Stimulated activated naive B cell treated with anti-CD40 and anti-IgM and Interleukin-4, amounts not matched to agents 10 μg/mL and 1 μg/mL and 100 μg/mL, for 72 hours (primary cell): ENCODE measurements at places on chromosomes 2 and 18.

DNA sequence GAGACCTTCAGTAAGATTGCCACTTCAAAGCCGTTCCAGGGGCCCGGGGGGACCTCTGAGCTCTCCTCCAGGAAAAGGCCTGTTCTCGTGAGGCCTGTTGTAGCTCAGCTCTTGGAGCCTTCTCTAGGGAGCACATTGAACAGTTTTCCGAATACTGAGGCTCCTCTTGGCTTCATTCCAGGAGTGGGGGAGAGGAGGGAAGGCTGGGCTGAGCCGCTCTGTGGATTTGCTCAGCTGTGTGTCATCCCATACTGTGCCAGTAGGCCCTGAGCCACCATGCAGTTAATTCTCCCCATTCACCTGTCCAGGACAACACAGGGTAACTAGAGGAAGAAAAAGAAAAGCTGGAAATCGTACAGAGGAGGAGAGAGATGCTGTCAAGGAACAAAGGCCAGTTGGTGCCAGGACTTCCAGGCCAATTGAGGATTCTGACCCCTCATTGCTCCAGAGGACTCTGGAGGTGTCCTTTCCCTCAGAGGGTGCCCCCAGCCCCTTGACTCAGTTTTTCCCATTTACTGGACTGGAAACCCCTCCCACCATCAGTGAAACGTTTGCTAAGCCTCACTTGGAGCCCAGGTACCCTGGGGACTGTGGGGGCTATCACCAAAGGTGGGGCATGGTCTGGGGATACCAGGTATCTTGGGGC lies 41.4 kb downstream of the HS1BP3 start:
- DNase-seq = no peak

DNA sequence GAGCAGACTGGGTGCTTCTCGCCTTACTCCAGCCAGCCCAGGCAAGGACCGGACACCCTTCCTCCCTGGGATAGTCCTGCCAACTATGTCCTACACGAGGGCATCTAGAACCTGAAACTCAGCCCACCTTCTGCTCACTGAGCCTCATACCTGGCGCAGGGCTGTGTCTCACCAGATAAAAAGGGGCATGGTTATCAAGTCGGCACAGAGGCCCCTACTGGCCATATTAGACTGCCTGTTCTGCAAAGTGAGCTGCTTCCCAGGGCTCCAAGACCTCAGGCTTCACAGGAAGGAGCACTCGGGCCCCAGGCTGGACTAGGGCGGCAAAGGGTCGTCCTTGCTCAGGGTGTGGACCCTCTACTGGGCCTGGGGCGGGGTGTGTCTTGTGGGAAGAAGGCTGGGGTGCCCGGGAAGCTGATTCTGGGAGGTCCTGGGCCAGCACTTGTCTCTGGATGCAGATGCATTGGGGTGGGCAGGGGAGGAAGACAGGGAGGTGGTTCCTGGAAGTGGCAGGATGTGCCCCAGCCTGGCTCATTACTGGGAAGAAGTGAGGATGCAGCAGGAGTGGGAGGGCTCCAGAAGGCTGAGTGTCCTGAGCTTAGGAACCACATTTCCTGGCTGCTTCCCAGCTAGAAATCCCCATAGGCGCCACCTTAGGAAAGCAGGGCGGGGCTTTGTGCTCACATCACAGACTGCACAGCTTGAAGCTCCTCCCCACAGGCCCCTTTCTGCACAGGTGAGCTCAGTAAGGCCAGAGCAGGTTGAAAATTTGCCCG lies 19.6 kb downstream of the EHD3 start:
- DNase-seq = no peak

DNA sequence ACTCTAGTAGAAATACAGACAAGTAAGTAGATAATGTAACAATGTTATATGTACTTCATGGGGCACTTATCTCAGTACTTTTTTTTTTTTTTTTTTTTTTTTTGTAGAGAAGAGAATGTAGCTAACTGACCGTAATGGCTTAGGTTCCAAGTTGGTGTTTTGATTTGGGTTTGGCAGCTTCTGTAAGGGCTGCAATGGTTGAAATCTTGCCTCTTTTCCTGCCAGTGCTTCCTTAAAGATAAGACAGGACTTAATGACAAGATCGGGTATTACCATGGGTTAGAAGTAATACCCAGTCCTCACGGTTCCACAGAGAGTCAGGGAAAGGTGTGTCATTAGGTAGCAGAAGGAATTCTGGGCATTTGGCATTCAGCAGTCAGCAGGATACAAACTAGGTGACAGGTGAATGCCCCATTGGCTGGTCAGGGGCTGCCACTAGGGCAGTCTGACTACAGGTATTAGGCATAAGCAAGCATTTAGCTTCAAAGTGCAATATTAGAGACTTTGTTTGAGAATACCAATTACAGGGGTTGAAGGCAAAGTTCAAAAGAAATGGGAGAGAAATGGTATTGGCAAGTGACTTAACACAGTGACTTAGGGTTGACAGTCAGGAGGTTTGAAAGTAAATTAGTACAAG lies 189.4 kb upstream of the RND3 start:
- no peak for DNase-seq

DNA sequence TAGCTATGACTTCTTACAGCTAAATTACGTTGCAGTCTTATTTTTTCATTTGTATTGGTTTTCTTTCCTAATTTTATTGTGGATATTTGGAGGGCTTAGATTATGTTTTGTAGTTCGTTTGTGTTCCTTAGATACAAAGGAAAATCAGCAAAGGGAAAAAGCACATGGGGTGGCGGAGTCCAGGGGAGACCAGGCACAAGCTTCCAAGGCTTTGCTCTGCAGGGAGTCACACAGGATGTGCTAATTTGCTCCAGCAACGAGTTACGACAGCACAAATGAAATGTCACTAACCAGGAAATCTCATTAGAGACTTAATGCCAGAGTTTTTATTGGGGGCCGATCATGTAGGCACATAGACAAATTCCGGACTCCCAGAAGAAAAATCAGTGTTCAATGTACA lies 60.5 kb upstream of the CABYR start:
- no peak for DNase-seq

DNA sequence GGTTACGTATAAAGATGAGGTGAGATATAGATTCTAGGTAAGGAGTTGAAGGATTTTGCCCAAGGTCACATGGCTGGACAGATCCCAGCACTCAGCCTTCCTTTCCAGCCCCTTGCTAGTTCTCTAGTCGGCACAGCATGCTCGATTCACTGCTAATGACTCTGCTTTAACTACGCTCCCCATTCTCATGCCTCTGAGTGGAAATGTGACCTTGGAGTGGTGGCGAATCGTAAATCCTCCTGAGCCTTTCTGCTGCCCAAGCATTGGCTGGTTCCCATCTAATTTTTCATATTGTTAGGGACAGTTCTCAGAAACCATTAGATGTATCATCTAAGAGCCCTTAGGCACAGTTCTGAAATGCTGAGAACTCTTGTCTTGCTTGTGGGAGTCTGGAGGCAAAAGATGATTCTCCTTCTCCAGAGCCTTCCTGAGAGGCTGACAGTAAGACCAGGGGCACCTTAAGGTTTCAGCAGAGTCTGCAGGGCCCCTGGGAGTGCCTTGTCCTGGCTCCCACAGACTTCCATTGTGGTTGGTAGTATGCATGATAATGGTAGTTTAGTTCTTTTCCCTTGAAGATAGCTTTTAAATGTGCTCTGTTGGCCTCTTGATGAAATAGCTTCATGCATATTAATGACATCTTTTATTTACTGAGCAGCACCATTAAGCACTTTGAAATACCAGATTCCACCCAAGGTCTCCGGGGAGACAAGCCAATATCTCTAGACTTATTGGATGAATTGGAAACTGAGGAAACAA lies 377.8 kb upstream of the SLC14A2 start:
- no peak for DNase-seq

- no peak for DNase-seq
Measured at GRCh38 chr2:179824961-179825360, 36.5 kb downstream of the ZNF385B start.

DNA sequence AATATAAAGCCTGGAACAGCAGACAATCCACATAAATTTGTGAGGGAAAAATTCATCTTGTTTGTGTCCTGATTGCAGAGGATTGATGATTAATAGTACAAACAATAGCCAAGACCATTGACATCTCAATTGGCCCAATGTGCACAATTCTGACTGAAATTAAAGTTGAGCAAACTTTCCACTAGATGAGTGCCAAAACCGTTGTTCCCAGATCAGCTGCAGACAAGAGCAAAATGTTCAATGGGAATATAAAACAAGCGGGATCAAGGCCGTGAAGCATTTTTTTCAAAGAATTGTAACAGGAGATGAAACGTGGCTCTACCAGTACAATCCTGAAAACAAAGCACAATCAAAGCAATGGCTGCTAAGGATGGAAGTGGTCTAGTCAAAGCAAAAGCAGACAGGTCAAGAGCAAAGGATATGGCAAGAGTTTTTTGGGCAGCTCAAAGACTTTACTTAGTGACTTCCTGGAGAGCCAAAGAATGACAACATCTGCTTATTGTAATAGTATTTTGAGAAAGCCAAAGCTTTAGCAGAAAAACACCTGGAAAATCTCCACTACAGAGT lies 55.9 kb upstream of the KIF5C start:
- DNase-seq = no peak

DNA sequence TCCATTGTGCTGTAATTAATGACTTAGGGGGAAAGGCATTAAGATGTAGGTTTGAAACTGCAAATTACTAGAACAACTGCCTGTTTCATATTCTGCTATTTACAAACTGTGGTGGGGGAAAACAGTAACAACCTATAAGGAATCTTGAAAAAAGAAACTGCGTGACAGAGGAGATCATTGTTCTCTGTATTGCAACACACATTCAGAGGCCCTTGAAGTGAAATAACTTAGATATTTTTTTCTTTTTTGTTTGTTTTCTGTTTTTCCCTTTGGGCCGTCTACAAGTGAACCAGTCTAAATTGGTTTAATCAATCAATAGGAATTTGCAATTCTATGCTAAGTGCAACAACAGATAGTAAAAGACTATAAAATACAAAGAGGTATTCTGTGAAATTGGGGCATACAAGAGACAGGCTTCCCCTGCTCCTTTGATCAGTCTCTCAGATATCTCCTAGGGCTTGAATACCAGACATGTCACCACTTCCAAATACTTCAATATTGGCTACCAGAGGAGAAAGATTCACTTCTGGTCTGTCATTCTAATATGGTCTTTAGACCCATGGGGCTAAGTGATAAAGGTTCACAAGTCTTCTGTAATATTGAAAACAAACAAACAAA lies 2055.1 kb upstream of the CELF4 start:
- DNase-seq = no peak

DNA sequence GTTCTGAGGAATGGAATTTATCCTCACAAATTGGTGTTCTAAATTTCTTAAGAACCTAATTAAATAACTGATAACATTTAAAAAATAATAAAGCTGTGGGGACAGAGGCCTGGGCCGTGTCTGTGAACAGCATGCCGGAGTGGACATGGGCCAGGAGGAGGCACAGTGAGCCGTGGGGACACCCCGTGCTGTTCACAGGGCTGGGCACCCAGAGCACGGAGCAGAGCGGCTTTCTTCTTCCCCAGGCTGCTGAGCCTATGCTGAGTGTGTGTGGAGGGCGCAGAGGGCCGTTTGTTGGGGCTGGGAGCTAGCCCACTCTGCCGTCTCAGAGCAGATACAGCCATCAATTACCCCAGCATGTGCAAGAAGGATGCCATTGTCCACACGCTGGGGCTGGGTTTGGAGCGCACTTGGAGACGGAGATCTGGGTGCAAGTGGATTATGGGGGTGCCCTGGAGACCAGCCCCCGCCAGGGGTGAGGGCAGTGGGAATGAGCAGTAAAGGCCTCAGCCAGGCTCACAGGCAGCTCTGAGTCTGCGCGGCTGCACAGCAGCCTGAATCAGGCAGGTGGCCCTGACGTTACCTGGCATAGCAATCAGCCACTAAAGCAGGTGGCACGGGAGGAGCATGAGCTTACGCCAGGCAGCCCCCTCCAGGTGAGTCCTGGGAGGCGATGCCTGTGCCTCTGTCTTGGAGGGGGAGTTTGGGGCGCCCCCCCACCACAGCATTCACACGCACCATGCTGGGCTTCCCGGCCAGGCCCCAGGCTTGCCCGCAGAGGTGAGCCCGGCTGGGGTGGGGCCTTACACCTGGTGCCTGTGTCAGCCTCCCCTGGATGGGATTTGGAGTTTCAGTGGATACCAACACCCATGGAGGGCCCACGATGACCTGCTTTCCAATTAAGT lies 52.1 kb upstream of the SLC66A3 start:
- no peak for DNase-seq

- DNase-seq = no peak
Measured at GRCh38 chr2:217645896-217646295, 356.9 kb downstream of the TNS1 start.

- no peak for DNase-seq
Measured at GRCh38 chr2:195756218-195756942, 99.4 kb downstream of the SLC39A10 start.

DNA sequence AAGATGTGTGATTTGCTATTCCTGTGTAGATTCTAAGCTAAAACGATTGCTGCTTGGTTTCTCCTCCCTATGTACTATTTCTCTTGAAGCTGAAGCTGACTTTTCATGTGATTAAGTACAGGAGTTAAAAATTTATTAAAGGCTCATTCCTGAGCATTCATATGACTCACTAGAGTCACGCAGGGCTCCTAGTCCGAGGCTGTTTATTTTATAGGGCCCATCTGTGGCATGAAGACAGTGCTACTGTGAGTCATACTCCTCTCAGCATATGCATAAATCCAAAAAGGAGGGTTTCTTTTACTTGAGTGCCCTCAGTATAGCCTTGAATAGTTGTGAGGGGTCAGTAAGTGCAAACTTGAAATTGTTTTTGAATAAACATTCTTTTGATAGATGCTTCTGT lies 378.8 kb downstream of the PTPRM start:
- no peak for DNase-seq

DNA sequence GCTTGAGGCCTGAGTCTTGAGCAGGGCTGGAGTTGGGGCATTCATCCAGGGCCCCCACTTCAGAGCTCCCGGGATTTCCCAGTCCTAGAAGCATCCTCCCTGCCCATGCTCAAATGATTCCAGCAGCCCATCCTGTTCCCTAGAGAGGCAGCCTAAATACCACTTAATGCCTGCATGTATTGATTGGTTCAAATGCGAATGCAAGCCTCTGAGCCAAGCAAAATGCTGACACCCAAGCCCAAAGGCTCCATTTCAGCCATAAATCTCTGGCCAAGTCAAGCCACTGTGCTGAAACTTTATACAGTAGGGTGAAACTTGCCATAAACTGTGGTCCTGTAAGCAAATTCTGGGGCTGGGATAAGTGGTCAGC lies 279.8 kb downstream of the CLIP4 start:
- no peak for DNase-seq

- DNase-seq = no peak
Measured at GRCh38 chr2:84906108-84906899, 848 bp downstream of the TMSB10 start.

- no peak for DNase-seq
Measured at GRCh38 chr2:121722479-121722878, 14.2 kb downstream of the NIFK start.

DNA sequence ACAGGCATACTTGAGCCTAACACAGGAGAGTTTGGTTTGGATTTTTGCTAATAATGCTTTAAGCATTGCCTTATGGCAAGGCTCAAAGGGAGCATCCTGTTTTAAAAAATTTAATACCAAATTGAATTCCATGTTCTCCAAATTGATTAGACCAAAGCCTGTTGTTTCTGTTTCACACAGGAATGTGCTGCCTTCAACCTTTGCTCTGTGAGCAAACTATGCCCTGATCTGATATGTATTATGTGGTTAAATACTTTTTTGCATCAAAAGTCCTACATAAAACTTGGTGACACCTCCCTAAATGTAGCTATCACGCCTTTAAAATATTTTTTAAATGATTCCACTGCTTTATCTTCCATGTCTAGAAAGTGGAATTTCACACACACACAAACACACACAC lies 691.4 kb downstream of the CPS1 start:
- no peak for DNase-seq
